ENCODE measurements at places on chromosomes 2 and 18.

GRCh38 chr2:228545748-228546145 lies 364.3 kb upstream of the SPHKAP start:
- DNase-seq = no peak

DNA sequence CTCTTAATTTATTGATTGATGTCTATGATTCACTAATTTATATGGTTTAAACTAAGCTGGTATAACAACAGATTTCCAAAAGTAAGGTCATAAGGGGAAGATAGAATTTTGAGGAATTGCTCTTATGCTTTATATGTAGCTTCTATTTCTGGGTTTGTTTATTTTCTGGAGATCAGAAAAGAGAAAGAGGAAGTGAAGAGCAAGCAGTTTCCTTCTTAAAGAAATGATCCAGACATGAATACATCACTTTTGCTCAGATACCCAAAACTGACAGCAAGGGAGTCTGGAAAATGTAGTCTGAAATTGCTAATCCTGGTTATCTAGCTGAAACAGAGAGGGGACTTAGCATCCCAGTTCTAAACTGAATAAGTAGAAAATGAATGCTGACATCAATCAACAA lies 912.5 kb upstream of the CRIM1 start:
- no peak for DNase-seq

DNA sequence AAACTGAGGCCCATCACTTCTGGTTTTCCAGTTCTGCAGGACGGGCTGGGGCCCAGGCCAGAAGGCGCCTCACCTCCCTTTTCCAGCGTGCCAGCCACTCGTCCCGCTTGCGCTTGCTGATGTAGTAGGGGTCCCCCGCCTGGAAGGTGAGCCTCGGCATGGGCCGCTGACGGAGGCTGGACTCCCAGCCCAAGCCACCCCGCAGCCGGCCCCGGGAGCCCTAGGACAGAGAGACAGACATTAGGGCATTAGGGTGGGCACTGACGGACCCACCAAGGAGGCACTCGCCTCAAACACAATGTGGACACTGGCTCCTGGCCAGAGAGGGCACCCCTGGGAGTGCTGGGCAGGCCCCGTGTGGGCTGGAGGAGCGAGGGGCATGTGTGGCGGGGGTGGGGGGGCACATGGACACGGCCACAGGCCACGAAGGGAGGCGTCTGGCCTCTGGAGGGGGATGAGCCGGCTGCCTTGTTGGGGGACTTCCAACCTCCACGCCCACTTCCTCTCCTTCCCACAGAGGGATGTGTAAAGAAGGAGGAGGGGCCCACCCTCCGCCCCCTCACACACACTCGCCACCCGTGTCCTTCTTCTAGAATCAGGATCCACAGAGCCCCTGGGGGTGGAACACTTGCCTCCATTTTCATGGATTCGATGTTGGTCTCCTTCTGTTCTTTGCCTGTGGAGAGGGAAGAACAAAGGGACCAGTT lies 66.7 kb downstream of the DNMT3A start:
- no peak for DNase-seq

- no peak for DNase-seq
Observed at GRCh38 chr2:62687636-62688035, 17.9 kb upstream of the EHBP1 start.

DNA sequence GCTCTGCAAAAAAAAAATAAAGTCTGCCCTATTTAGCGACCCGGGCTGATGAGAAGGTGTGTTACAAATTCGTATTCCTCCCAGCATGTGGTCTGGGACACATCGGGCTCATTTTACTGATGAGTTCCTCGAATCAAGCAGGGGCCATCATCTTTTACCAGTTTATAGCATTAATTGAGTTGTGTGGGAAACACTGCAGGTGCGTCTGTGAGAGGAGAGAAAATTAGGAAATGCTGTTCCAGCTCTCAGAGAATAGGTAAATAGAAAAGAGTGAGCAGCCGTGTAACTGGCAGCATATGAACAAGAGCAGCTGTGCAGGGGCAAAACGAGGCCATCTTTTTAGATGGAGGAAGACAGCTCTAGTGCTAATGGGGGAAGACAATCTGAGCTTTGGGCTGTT lies 216.7 kb downstream of the SETBP1 start:
- no peak for DNase-seq

GRCh38 chr2:44689516-44689915 lies 252.0 kb upstream of the SIX3 start:
- no peak for DNase-seq

DNA sequence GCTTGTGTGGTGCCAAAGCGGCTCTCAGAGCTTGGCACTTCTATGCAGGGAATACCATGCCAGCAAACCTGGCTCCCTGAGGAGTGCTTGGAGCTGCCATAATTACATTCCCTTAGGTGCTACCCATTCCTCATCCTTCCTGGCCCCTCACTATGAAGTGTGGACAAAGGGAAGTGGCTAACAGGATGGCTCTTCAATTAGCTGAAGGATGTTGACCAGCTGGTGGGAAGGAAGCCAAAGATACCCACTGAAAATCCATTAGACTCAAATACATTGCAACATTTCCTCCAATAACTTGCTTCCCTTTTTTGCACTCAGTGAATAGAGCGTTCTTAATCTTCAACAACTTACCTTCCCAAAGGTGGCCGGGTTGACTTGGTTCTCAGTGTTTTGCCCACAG lies 8.5 kb downstream of the RFX8 start:
- DNase-seq = no peak

DNA sequence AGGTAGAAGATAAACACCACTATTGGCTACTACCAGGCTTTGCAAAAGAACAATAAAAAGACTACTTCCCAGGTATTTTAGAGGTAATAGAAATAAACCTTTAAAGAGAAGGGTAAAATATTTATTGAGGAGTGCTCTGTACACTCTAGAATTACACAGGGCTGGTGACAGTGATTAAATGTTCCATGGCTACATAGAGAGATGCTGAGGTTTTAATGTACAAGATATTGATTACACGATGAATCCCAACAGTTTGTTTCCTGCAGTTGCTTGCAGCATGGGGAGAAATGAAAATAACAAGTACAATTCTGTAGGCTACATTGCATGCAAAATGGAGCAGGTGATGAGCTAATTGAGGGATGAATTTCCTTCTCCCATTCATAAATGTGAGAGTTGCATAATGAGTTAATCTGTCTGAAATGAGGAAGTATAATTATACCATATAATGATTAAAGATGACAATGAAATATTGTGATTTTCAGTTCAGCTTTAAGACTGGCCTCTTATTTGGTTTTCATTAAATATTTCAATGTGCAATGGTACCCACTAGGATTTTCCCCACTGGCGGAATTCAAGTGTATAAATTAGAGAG lies 266.1 kb downstream of the SOCS6 start:
- no peak for DNase-seq

- no peak for DNase-seq
Observed at GRCh38 chr2:25895610-25896009, 17.3 kb upstream of the ASXL2 start.

- DNase-seq = no peak
Observed at GRCh38 chr2:117057016-117057415, 757.5 kb upstream of the DDX18 start.

GRCh38 chr2:176149939-176150583 lies 1.3 kb upstream of the HOXD4 start:
- DNase-seq = no peak

GRCh38 chr2:219309278-219309677 lies at the start of gene PTPRN:
Gene PTPRN, minus strand, starts transcription at chr2:219309401. Its CDS starts 69 bp downstream, at chr2:219309332.
- no peak for DNase-seq

- DNase-seq = no peak
Observed at GRCh38 chr2:180003559-180003958, 3.5 kb downstream of the CWC22 start.

DNA sequence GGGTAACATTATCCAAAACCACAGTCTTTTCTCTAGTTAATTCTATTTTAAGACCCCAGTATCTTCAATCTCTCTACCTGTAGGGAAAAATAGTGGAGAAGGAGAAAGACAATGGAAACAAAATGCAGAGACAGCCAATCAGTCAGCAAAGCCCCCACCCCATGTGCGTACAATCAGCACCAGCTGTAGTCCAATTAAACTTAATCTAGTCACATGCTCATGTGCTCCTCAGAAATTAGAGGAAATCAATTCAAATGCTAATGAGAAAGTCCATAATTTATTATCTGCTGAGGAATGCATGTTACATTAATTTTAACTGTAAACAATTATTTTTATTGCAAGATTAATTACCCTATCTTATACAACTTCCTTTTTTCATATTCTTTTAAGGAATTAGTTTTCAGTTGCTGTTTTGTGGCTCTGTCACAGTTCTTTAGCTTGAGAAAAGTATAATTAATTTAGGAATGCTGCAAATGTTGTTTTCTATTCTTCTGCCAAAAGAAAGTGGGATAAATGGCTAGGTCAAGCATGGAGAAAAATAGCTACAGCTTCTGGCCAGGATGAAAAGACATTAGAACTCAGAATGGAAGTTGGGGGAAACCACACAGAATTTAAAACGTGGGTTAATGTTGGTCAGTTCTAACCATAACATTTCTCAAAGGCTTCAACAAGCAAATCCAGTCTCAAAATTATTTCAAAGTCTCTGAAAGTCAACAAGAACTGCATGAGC lies 232.4 kb upstream of the HNRNPA3 start:
- DNase-seq = no peak

DNA sequence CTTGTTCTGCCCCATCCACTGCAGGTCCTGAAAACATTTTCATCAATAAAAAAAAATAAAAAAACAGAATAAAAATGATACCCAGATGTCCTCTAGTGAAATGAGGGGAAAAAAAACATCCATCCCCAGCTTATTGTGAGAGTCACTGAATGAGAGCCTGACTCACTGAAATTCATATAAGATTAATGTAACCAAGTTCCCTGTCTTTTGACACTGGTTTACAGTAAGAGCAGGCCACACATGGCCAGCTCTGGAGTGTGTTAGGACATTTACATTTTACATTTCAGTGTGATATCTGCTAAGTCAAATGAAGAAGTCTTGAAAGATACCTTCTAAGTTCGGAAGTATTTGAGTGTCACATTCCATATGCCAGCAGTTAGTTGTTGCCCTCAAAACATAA lies 21.1 kb upstream of the IL18R1 start:
- DNase-seq = no peak

- DNase-seq = no peak
Observed at GRCh38 chr2:127624756-127625571, 21.0 kb upstream of the GPR17 start.

DNA sequence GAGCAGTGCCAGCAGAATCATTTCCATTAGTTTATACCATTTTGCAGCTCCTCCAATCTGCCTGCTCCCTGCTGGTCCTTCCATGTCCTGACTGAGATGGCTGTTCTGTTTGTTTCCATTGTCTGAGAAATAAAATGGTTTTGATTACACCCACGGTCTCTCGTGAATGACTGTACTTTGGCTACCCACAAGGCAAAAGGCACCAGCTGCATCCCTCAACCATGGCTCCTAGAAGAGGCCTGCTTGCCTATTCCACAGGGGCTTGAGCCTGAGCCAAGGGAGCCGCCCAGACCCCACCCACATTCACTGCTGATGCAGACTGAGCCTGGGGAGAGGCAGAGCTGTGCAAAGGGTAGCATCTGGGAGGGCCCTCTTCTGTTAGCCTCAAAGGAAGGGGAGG lies 31.2 kb downstream of the MARCHF4 start:
- no peak for DNase-seq

DNA sequence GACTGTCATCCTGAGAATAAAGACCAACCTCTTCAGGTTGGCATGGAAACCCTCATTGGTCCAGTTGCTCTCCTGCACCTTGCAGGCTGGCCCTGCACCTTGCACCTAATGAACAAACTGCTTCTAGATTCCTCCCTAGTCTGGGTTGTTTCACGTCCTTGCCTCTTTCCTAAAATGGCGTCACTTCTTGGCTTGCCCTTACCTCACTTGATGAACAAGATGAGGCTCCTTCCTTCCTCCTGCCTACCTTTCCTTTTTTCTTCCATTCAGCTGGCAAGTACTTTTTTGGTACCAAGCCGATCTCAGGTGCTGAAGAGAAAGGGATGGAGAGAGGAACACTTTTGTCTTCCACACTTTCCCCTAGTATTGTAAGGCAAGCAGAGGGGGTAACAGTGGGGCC lies 74.5 kb downstream of the MYCN start:
- no peak for DNase-seq

DNA sequence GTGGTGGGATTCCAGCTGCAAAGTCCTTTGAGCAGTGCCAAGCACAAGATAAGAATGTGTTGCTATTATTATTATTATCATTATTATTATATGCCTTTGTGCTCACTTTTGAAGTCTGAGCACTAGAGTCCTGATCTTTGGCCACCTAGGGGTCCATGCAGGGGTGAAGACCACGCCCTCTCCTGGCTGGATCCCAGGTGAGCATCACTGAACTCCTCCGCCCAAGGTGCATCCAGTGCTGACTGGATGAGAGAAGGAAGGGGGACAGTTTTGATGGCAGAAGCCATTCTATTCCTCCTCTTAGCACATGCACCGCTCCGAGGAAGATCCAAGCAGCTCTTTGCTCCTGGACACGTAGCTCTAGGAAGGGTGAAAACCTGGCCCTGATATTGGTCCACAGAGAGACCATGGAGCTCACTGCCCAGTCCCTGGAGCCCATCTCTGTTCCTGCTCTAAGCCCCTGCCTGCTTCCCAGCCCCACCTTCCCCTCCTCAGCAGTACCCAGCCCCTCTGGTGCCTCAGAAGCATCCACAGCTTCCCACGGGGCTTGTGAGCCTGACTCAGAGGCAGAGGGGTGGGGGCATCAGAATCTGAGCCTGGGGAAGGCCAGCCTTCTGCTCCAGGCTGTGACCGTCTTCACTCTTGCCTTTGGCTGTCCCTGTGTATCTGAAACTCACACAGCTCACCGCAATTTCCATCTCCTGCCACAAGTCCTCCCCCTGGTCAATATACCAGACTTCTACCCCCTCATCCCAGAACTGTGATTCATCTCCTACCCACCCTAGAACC lies 45.4 kb downstream of the MCFD2 start:
- no peak for DNase-seq

DNA sequence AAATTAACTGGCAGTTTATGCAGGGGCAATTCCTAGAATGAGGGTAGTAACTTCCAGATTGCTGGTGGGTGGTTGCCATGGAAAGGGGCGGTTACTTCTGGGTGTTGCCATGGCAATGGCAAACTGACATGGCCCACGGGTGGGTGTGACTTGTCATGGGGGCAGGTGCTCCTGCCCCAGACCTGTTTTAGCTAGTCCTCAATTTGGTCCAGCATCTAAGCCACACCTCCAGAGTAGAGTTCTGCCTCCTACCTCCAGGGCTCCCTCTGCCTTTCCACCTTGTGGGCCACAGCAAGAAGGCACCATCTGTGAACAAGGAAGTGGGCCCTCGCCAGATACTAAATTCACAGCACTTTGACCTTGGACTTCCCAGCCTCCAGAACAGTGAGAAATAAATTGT lies 148.7 kb downstream of the TFCP2L1 start:
- DNase-seq = no peak

DNA sequence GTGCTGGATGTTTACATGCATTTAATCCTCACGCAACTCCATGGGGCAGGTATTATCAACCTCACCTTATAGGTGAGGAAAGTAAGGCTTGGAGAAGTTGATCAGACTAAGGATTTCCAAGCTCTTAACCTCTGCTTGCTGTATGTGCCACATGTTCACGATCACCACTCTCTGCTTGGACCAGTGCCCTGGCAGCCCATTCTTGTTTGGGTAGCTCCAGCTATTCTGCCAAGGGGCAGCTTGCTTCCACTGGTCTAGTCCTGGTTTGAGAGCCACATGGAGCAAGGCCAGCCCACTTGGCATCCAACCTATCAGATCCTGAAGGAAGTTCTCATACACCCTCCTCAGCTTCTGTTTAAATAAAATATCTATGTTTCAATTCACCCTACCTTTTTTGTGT lies 14.3 kb downstream of the PLB1 start:
- no peak for DNase-seq

GRCh38 chr18:22063672-22064071 lies 105.7 kb upstream of the GATA6 start:
- DNase-seq = no peak

GRCh38 chr2:10831400-10831985 lies 18.9 kb upstream of the PDIA6 start:
- DNase-seq = no peak
